NCI-H1105 (cell line): ENCODE measurements at places on chromosomes 6 and 20.

DNA sequence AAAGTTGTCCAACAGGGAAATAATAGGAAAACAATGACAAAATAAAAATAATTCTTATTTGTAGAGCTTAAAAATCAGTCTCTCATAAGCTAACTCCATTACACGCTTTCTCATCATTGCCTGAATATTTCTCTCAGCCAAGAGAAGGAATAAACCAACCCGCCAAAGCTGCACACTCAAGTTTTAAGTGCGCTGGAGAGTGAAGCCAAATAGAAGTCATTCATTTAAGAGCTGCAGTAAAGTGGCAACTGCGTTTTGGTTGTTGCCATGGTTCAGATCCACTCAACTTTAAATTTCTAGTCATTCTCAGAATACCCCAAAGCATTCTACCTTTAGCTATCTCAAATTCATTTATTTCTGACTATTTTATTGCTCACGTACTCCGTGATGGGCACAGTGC is 230.7 kb downstream of the CBLN4 start:
- DNase-seq, result no peak

GRCh38 chr20:14566505-14566904 is 229.1 kb upstream of the FLRT3 start:
- DNase-seq, result no peak

DNA sequence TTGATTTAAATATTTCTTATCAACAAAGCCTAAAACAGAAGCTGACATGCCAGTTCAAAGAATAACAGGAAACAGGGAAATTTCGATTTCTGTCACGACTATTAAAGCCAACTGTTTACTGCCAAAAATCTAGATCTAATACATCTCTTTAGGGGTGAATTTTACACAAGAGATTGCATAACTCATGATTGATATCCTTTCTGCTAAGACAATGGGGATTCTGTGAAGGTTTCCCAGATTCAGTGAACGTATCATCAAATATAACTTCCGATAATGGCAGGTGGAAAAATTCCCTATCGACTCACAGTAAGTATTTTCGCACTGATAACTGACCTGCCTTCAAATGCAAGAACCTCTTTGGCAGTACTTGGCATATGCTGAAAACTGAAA is 42.9 kb downstream of the NHSL1 start:
- no peak for DNase-seq

DNA sequence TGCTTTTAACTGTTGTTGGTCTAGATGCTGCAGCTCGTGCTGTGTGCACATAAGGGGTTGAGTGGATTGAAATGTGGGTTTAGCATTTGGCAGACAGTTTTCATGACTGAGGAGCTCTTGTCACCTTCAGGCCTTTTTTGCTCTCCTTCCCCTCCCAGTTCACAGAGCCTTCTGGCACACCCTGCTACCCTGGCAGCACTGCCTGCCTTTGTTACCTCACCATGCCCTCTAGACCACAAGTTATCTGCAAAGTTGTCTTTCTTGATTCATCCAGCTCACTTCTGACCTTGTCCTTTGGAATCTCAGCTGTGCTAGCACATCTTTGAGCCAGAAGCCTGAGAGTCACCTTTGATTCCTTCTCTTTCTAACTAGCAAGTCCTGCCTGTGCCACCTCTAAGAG is 348.9 kb upstream of the ZFP64 start:
- DNase-seq, result no peak

- DNase-seq, result no peak
Measured at GRCh38 chr6:169241688-169242350, 11.8 kb downstream of the THBS2 start.

DNA sequence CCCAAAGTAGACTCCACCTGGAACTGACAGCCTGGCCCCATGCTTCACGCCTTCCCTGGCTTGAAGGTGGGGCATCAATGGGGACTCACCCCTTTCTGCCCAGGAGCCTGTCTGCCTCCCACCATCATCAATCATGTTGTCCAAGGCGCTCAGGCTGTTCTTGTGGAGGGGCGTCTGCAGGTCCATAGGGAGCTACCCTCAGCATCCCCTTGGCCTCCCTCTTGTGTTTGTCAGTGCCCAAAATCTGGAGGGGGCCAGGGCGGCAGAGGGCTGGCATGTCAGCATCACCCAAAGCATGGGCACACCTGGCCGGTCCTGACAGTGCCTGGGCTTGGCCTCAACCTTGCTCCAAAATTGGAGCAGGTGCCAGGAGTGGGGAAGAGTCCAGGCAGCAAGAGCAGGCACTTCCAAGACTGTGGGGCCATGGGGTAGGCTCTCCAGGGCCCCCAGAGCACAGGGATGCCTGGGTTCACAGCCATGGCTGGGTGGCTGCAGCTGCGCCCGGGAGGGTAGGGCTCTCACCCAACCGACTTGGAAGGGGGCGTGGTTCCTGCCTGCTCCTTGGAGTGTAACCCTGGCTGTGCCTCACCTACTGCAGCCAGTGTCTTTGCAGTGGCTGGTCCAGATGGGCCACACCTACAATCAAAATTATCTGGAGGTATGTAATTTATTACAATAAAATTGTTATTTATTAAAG is 903.4 kb downstream of the EYS start:
- no peak for DNase-seq

DNA sequence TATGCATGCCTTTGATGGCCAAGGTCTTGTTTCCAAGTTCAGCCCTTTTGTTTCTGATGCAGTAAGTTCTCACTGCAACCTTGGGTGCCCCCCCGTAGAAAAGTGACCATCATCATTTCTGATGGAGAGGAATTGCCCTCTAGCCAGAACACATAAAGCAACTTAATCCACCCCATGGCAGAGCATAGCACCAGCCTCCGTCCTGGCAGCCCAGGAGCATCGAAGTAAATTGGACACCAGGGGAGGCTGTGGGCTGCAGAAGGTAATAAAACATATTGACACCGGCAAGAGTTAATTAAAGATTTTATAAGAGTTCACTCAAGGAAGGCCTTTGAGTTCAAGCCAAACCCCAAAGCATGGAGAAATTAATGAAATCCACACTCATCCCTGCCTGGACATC is 39.2 kb upstream of the CST7 start:
- no peak for DNase-seq

DNA sequence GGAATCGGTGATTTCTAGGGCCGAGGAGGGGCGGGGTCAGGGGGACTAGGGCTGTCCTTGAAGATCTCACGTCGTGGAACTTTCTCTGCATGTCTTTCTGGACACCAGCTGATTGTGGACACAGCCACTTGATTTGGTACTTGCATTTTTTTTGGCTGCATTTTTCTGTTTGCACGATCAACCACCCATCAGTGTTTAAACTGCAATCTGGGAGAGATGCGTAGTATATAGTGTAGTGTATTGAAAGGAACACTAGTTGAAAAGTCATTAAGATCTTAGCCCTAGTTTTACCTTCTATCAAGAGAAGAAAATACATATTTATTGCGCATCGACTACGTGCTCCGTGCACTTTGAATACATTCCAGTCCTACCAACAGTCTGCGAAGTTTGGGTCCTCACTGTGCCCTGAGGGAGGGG is 657 bp downstream of the NT5DC1 start:
- no peak for DNase-seq

GRCh38 chr20:36062799-36063198 is 91.7 kb upstream of the EPB41L1 start:
- DNase-seq, result no peak

- peak; percentile 62 for DNase-seq
Measured at GRCh38 chr6:125198398-125198937, 44.9 kb downstream of the TPD52L1 start.

GRCh38 chr6:140912686-140913085 is 1220.0 kb upstream of the GJE1 start:
- DNase-seq, result no peak

DNA sequence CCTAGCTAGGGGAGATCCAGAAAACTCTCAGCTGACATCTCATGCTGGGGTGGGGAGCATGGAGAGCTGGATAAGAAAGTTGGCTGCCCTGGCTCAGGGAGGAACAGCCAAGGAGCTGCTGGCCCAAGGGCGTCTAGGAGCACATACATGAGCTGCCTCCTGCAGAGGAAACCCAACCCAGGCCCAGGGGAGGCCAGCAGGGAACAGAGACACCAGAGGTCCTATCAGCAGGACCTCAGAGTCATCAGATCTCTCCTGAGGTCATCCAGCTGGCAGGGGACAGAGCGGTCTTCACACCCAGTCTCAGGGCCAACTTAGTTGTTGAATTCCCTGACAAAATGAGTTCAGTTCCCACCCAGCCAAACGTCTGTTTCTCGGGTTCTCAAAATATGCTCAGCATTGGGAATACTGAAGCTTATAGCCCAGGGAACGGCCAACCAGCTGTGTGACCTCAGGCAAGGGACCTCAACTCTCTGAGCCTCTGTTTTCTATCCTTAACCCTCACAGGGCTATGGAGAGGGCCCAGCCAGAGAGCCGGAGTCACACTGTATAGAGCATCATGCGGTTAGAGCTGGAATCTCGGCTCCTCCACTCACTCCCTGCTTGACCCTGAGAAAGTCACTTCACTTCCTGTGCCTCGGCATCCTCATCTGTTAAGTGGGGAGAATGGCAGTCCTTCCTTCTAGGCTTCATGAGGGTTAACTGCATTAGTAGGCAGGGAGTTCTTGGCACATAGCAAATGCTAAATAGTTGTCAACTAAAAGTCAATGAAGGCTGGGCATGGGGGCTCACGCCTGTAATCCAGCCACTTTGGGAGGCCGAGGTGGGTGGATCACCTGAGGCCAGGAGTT is 13.8 kb downstream of the ADA start:
- no peak for DNase-seq

GRCh38 chr20:48426630-48427029 is 401.2 kb downstream of the PREX1 start:
- no peak for DNase-seq

DNA sequence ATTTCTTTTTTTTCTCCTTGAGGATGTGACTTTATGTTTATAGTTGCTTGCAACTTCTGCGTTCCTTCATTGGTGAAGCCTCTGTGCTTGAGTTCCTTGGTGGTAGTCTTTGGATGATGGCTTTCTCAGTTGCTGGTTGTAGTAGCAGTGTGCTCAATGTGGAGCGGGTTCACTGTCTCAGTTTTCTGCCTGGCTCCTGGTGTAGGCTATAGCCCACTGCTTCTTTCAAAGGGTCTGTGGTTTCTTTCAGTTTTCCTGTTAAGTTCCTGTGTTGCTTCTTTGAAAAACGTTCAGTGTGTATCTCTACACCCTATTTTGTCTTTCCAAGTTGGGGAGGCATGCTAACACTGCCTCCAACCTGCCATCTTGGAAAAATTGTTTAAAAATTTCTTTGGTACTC is 33.9 kb upstream of the ZBTB24 start:
- DNase-seq, result no peak

- no peak for DNase-seq
Measured at GRCh38 chr6:67884442-67884841, 750.6 kb upstream of the ADGRB3 start.

DNA sequence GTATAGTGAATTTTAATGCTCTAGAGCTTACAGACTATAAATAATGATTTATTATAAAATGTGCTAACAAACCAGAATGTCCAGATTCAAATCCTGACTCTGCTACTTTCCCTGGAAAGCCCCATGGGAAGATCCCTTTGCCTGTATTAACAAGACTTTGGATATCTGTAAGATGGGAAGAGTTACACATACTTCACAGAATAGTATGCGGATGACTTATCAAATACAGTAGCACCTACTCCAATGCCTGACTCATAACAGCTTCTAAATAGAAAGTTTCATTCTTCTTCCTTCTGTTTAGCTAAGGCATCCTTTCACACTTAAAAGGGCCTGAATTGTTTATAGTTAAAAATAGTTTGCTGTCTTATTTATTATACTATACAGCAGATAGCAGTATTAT is 166.3 kb downstream of the KCNQ5 start:
- no peak for DNase-seq

DNA sequence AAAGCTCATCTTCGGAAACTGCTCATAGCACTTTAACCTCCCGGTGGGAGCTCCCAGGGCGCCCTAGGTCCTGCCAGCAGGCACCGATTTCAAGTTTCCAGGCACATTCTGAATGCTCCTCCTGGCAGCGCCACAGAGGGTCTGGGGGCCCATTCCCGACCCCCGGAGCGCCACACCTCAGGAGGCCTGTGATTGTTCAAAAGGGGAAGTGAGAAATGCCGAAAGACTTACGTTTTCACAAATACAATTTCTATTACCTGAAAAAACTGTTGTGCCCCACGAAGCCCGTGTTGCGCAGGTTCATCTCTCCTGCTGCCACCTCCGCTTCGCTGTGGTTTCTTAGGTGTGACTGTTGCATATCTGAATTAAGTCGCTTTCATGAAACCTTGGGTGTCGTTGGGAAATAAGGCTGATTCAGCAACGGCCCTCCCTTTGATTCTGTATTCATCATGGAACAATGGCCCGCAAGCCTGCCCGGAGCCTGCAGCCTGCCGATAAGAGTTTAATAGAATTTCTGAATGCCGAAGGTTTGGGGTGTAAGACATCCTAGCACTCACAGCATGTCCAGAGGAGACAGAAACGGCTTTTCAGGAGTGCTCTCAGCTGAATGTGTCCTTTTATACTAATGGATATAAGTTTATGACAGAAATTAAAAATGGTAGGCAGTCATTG is 1.9 kb upstream of the MYT1 start:
- DNase-seq, result no peak

GRCh38 chr6:26366504-26366903 is 1.5 kb downstream of the BTN3A2 start:
- DNase-seq, result no peak

- DNase-seq, result no peak
Measured at GRCh38 chr6:39314273-39314795, at the start of gene KCNK17. Gene KCNK17 (minus strand): TSS chr6:39314419. CDS start chr6:39314320, 99 bp downstream.

DNA sequence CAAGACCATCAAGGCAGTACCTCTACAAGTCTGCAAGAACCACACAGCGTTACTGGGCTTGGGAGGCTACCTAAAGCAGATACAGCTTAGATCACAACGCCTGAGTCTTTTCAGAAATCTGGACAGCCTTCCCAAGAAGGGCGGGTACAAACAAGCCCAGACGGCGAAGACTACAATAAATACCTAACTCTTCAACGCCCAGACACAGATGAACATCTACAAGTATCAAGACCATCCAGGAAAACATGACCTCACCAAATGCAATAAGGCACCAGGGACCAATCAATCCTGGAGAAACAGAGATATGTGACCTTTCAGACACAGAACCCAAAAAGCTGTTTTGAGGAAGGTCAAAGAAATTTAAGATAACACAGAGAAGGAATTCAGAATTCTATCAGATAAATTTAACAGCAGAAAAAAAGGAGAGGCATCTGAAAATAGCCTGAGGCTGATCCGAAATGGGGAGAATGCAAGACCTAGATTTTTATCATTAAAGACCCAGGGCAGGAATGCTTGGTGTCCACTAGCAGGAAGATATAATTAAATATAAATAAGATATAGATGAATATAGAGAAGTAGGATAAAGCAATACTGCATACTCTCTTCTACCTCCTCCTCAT is 131.7 kb upstream of the COL21A1 start:
- no peak for DNase-seq
